CD8-positive, alpha-beta memory T cell (primary cell): ENCODE measurements at places on chromosomes 2 and 18.

- no peak for DNase-seq
Observed at GRCh38 chr18:63317556-63317946, 2.0 kb downstream of the BCL2 start.

DNA sequence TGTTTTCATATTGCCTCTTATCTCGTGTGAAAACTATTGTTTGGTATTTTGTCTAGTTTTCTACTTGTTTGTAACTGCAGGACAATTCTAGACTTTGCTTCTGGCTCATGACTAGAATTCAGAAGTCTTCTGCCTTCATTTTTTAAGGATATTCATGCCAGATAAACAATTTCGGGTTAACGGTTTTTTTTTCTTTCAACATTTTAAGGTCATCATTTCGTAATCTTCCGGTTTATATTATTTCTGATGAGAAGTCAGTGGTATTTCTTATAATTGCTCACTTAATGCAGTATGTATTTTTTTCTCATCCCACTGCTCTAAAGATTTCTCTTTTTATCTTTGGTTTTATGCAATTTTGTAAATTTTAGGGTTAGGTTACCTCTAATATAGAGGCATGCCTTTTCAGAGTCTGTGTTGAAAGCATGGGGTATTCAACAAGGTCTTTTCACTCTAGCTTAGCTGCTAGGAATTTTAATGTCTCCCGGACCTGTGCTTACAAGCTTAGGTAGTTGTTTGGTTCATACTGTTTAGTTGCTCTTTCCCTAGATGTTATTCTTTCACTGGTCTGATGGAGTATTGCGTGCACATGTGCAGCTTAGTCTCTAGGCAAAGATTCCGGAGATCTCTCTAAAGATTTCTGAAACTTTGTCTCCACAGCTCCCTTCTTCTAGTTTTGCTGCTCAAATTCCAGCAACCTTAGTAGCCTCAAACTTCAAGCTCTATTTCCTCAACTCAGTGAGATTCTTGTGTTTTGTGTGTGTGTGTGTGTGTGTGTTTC, 198.1 kb downstream of the MCFD2 start:
- no peak for DNase-seq

DNA sequence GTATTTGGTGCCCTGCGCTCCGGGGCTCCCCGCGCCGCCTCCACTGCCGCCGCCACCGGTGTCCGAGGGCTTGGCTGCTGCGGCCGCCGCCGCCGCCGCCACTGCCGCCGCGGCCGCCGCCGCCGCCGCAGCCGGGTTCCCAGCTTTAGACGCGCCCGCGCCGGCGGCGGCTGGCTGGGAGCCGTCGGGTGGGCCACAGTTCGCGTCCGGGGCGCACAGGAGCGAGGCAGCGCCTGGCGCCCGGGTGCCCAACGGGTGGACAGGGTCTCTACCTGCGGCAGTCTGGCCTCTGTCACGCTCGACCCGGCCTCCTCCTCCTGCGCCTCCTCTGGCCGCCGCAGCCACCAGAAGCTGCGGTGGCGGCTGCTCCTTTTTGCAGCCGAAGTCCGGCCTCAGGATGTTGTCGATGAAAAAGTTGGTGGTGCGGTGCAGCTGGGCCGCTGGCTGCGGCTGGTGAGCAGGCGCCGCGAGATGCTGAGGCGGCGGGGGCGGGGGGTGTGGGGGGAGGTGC, 951 bp downstream of the EN1 start:
- no peak for DNase-seq

DNA sequence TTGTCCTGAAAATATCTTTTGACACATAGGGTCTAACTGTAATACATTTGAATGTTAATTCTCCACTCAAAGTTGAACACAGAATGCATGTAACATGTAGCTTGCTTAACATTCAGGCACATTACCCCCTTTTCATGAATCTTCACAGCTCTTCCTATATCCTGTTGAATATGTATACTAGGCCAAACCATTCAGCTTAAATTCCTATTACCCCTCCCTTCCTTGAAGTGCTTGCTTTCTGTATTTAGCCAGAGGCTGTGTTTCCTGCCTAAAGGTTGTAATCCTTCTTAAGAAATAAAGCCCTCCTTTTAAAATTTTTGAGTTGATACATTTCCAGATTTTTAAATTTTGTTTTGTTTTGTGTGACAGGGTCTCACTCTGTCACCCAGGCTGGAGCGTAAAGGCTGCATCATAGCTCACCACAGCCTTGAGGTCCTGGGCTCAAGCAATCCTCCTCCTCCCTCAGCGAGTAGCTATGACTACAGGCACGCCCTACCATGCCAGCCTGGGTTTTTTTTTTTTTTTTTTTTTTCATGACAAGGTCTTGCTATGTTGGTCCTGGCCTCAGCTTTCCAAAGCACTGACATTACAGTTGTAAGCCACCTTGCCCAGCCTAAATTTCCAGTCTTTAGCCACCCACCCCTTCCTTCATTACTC, 357.6 kb downstream of the DSC3 start:
- no peak for DNase-seq

DNA sequence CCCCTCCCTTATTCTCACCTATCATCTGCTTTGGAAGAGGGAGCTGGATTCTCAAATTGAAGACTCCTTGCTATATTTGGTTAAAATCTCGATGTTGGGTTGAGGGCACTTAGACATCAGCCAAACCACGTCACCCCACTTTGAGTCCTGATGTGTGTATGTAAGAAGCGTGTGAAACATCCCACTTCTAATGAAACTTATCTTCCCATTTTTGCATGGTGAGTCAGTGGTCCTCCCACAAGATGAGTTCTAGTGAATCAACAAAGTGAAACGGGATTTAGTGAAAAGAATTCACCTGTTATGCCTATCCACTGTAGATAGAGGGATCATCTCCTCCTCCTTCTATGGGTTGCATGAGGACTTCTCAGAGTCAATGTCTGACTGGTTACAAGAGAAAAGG, 51.4 kb upstream of the SPRED2 start:
- no peak for DNase-seq

DNA sequence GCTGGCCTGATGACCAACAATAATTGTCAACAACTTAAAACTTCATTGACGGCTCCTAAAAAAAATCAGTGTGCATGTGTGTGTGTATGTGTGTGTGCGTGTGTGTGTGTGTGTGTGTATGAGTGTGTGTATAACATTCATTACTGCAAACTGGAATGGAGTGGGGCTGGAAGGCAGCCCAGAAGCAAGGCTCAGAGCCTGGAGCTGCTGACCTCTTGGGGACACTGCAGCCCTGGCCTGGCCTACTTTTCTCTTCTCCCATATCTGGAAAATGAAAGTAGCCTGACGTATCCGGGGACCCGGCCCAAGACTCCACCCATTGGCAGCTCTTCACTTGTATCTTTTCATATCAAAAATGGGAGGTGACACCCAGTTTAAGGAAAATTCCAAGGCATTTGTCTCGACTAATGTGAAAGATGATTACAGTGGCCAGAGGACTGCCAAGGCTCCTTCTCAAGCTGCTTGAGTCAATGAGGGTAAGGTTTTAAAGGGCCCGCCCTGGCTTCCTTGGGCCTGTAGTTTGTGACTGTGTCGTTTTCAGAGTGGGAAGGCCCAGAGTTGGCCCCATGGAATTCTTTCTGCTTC, 72.4 kb upstream of the IL1R1 start:
- DNase-seq = no peak

DNA sequence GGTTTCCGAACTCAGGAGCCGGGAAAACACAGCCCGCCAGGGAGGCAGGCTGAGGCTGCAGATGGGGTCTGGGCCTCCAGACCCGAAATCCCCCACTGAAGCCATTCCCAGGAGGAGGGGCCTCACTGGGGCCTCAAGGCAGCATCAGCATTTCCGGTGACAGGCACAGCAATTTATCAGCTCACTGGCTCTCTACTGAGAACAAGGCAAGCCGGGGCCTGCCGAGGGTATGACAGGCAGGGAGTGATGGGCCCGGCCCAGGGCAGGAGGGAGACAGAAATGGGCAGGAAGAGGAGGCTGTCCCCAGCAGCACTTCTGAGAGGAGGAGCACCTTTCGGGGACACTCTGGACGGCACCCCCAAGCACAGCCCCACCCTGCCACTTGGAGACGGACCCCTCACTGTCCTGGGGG, 12.5 kb downstream of the SDC1 start:
- no peak for DNase-seq

DNA sequence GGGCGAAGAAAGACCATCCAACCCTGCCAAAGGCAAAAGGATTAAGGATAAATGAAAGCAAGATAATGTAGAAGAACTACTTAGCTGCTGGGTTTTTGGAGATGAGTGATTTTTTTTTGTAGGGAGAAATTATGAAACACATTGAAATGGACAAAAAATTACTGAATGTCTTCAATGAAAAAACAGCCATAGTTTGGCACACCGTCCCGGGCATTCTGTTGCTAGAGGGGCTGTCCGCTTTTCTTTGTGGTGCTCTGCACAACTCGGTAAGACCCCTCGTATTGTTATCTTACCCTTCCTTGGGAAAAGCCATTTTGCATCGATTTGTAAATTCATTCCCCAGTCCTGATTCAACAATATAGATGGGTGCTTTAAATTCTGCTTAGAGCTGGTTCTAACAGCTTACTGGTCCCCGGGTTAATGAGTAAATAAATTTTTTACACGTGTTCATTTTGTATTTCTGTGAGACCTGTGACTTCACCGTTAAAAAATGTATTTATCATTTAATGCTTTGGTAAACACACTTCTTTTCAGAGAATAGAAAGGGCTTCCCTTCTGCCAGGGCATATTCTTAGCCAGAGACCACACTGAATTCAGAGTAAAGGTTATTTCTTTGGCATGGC, 912 bp upstream of the LAPTM4A start:
- no peak for DNase-seq

DNA sequence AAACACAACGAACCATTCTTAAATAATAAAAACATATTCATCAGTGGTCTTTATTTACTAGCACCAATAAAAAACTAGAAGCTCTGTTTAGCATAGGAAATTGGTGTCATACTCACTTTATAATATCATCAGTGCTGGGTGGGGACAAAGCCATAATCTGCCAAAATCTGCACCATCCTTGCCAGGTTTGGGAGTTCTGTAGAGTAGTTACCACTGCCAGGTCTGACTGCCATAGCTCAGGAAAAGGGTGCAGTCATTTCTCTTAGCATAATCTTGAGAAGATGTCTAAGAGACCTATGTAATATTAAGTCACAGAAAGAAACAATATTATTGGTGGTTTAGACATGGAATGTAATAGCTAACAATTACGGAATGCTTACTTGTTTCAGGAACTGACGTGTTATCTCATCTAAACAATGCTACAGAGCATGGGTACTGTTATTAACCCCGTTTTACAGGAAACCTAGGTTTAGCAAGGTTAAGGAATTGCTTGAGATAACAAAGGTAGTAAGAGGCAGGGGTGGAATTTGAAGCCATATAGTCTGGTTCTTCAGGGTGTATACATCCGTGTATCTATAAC, 1.6 kb upstream of the MARCHF7 start:
- no peak for DNase-seq

GRCh38 chr2:57936216-57936615, 110.4 kb upstream of the VRK2 start:
- no peak for DNase-seq

GRCh38 chr2:207112785-207113184, 53.0 kb downstream of the KLF7 start:
- no peak for DNase-seq

DNA sequence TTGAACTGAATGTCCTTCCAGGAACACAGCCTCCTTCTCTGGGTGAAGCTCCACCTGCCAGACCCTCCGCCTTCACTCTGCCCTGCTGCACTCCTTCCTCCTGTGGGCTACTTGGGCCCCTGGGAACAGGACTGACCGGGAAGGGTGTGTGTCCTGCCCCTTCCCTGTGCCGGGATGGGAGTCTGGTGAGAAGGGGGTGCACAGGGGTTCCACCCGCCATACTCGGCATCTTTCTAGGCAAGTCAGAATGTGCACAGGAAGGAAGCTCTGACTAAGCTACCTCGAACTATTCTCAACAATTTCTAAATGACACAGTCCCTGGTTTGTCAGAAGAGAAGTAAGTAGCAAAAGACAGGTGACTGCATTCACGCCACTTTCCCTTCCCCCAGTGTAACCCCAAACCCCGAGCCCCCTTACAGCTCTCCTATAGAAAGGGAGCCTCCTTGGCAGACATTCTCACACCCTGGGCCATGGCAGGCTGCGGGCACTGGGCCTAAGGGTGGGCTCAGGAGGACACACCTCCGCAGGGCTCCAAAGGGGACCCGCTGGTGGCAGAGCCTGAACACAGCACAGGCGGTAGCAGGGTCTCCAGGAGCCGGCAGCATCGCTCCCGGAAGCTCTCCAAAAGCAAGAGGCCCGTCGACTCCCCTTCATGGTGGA, 184.1 kb downstream of the HDAC4 start:
- DNase-seq = no peak

- no peak for DNase-seq
Observed at GRCh38 chr2:191569025-191569424, 108.9 kb upstream of the NABP1 start.

- no peak for DNase-seq
Observed at GRCh38 chr2:41234093-41234492, 782.2 kb upstream of the SLC8A1 start.

GRCh38 chr2:162908567-162908966, 70.0 kb upstream of the KCNH7 start:
- DNase-seq = no peak

DNA sequence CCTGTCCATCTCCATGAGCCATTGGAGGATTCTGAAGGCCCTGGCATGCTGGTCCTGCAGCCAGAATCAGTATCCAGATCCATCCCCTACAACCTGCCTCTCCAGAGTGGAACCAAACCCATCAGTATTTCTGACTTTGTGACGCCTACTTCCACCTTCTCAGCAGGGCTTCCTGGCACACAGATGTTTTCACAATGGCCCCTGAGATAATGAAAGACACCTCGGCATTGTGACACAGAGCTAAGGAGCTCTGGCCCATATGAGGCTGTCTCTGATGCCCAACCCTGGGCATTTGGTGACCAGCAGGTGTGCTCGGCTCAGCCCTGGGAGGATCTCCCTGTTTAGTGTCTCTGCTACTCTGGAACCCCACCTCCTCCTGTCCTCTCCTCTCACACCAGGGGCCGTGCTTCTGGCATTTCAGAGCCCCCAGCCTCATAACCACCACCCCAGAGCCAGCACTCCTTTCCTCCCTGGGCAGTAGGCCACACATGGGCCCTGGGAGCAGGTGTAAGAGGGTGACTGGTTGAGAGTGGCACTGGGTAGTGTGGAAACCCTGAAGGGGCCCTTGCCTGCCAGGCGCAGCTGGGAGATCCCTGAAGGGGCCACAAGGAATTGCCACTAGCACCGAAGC, 38.2 kb downstream of the FOSL2 start:
- no peak for DNase-seq

GRCh38 chr2:183564726-183565125, 440.5 kb downstream of the NUP35 start:
- no peak for DNase-seq
